CD8-positive, alpha-beta memory T cell (primary cell): ENCODE measurements at places on chromosomes 13 and 19.

- no peak for DNase-seq
Observed at GRCh38 chr19:38893341-38893771, 6.1 kb downstream of the SIRT2 start.

- no peak for DNase-seq
Observed at GRCh38 chr13:59211606-59212005, 952.1 kb downstream of the DIAPH3 start.

DNA sequence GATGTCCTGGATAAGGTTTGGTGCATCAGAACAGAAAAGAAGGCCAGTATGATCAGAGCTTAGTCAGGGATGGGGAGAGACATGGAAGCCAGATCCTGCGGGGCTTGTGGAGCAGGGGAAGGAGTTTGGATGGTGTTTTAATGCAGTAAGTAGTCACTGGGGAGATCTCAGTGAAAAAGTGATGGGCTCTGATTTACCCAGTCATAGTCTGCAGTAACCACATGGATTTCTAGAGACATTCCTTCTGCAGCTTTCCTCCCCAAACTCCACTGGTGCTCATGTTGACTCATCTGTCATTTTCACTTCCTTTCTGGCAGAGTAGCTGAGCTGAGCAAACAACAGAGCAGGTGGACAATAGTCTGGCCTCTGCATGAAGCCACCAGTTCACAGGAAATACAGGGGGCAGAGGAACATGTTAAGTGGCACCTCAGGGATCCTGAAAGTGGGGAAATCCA is 144.1 kb downstream of the DPF1 start:
- DNase-seq = no peak

GRCh38 chr13:103517066-103517767 is 451.0 kb upstream of the SLC10A2 start:
- DNase-seq = no peak

GRCh38 chr19:44856421-44857083 is 10.5 kb downstream of the NECTIN2 start:
- no peak for DNase-seq

- peak; percentile 67 for DNase-seq
Observed at GRCh38 chr19:10105509-10106099, 558 bp upstream of the PPAN start.

DNA sequence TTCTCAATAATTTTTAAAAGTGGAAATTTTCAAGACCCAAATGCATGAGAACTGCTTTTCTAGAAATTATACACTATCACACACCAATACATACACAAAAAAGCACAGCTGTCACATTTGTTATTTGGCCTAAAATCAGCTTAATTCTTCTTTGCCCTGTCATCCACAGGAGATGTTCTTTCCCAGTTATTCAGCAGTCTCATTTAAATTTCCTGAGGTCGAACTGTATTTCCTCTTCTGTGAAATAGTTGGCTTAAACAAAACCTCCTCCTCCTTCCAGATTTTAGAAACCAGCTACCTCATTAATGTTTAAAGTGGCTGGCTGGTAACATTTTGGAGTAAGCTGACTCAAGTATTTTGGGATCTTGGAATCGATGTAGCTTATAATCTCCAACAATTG is 39.1 kb downstream of the SMAD9 start:
- no peak for DNase-seq

GRCh38 chr13:112740502-112741131 is 50.8 kb downstream of the ATP11A start:
- DNase-seq = no peak

GRCh38 chr13:59638404-59638803 is 525.3 kb downstream of the DIAPH3 start:
- DNase-seq = no peak

DNA sequence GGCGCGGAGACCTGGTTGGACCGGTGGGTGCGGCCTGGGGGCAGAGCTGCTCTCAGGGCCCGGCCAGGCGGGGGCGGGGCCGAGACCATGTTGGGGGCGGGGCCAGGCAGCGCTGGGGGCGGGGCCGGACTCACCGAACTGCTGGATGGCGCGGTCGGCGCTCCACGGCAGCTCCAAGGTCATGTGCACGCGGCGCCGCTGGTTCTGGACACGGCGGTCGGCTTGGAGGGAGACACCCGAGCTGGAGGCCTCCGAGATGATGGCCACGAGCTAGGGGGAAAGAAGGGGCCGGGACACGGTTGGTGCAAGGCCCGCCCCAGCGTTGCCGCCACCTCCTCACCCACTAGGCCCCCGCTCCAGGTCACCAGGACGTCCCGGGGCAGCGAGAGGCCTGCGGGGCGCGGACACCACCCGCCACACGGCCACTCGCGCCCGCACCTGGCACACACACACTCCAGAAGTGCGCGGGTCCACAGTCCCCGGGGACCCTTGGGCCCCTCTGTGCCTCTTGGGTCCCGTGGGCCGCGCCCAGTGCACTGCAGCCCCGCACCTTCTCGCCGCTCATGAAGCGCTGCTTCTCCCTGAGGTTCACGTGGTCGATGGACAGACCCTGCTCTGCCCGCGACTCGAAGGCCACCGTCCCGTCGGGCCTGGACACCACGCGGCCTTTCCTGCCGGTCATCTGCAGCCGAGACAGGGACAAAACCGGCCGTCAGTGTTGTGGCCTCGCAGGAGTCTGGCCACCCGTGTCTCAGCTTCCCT is 8.7 kb downstream of the GPX4 start:
- no peak for DNase-seq

DNA sequence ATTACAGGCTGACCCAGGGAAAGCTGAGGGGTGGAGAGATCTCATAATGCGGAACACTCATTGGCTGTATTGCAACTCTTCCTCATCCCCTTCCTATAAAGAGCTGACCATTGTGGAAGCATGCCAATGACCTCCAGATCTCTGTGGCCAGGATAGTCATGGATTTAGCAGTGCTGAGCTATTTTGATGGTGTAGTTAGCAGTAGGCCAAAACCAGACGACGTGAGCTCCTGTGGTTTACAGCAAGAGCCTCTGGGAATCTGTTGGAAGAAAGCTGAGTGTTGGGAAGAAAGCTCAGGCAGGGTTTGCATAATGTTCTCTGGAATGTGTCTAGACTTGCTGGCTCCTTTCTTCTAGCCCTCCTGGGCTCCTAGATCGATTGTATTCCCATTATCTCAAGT is 187.5 kb upstream of the GPC6 start:
- DNase-seq = no peak

DNA sequence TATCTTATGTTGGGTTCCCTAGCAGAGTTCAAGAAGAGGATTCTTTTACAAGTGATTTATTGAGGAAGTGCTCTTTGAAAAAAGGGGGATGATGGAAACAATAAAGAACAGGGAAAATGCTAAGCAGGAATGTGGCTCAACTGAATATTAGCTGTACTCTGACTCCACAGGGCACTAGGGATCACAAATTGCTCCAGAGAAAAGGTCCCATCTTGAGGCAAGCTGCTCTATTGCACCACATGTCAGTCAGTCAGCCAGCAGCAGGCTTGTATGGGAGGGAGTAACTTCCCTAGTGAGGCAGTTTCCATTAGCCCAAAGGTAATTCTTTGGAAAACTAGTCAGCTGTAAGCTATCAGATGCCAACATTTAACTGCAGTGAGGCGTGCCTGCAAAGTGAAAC is 73.3 kb upstream of the FNDC3A start:
- DNase-seq = no peak

- DNase-seq = no peak
Observed at GRCh38 chr19:10920781-10921180, 7.7 kb downstream of the YIPF2 start.

GRCh38 chr13:30292325-30292724 is 15.0 kb downstream of the KATNAL1 start:
- no peak for DNase-seq

DNA sequence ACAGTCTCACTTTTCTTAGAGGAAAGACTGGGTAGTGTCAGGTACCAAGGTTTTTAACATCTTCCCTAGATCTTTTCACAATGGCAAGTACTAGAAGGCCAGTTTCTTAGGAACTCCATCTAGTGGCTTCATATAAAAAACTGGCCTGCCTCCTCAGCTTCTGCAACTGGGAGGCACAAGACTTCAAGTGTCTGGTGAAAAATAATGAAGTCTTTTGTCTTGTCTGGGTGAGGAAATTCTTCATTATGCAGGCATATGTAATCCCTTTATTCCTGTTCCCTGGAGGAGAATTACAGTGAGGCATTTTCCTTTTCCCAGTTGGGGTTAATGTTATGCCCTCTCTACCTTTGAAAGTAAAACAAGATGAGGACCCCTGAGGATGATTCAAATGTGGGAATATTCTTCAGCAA is 300.5 kb downstream of the NALCN start:
- DNase-seq = no peak

GRCh38 chr13:101845245-101846020 is 393.0 kb downstream of the ITGBL1 start:
- no peak for DNase-seq

GRCh38 chr13:111021270-111021669 is 93.8 kb upstream of the ARHGEF7 start:
- no peak for DNase-seq

GRCh38 chr13:79631051-79631659 is 150.2 kb downstream of the NDFIP2 start:
- DNase-seq = no peak

DNA sequence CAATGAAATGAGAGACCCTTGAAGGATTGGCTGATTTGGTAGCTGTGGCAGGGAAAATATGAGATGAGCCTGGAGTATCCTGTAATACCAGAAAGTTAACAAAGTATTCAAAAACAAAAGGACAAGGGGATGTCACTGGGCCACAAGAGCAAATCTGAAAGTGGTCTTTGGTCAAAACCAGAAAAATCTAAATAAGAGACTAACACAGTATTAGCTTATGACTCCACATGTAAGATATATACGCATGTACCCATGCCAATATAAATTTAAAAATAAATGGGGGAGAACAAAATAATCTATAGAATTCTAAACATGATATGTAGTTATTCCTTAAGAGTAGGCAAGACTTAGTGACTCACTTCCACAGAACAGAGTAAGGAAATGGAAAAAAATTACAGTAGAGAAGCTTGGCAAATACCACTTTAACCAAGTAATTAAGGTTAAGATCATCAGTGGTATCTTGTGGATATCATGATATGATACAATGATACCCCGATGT is 16.9 kb downstream of the KLF12 start:
- no peak for DNase-seq

- no peak for DNase-seq
Observed at GRCh38 chr13:28166257-28166656, 27.9 kb downstream of the PAN3 start.

DNA sequence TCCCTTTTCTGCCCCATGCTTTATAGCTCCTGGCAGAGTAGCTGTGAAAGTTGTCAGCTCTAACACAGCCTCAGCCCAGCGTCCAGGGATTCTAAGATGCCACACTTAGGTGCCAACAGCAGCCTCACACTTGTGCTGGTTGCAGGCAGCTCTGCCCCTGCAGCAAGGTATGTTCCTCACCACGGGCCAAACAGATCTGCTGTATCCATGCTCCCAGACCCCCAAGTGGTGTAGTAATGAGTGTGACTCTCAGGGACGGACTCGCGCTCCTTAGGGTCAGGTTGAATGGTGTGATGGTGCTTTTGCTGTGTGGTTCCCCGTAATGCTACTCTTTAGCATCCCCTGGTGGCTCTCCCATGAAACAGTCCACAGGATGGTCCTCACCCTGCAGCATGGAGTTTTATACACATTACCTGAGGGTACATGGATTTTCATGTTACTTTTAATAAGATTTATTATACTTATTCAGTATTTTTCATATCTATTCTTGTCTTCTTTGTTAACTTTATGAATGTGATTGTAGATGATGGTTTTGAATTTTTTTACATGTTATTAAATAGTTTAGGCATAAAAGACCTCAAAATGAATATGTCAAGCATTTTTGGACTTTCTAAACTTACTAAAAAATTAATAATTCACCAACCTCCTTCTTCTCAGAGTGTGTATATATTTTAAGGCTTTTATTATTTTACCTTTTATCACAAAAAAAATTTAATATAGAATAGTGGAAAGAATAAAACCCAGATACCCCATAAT is 232.5 kb downstream of the SLC7A1 start:
- peak; percentile 8 for DNase-seq

DNA sequence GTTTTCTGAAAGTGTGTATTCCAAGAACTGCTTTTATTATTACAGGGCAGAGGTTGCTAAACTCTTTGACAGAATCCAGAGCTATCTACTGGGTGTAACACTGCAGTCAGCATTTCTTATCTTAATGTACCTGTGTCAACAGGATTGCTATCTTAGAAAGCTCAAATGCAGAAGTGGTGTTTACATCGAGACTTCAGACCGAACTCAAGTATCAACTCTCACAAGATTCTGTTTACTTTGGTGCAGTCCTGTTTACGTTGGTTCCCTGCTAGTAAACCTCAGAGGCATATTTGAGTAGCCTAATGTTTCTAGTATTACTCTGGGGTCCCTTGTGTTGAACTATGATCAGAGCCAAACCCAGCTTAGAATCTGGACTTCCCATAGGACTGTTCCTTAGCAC is 20.5 kb downstream of the SLC15A1 start:
- no peak for DNase-seq

- DNase-seq = no peak
Observed at GRCh38 chr13:34857558-34858325, 84.3 kb upstream of the NBEA start.

DNA sequence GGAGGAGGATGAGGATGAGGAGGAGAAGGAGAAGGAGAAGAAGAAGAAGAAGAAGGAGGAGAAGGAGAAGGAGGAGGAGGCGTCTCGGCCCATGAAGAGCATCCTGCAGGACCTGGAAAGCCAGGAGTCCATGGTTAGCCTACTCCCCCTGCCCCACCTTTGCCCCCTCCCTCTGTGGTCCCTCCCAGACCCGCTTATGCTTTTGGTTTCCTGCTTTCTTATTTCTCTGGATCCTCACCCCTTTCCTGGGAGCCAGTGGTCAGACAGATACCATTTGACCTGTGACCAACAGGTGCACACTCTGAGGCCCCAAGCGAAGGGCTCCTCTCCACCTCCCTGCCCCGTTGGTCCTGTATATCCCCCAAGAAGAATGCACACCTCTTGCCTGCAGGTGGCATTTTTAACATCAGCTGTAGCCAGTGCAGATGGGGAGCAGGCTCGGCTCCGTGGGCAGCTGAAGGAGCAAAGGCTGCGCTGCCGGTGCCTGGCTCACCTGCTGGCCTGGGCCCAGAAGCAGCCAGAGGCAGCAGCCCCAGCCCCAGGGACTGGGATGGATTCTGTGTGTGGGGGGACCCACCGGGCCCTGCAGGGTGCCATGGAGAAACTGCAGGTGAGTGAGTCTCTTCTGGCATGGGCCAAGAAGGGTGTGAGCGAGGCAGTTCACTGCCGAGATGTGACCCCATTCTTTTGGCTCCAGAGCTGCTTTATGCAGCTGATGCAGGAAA is 32.1 kb upstream of the ZNF492 start:
- DNase-seq = no peak

- DNase-seq = no peak
Observed at GRCh38 chr13:30561511-30561910, 56.2 kb upstream of the USPL1 start.

- no peak for DNase-seq
Observed at GRCh38 chr19:6069268-6069791, 41.0 kb downstream of the RFX2 start.

GRCh38 chr13:64417581-64417980 is 2812.6 kb downstream of the PCDH9 start:
- no peak for DNase-seq

DNA sequence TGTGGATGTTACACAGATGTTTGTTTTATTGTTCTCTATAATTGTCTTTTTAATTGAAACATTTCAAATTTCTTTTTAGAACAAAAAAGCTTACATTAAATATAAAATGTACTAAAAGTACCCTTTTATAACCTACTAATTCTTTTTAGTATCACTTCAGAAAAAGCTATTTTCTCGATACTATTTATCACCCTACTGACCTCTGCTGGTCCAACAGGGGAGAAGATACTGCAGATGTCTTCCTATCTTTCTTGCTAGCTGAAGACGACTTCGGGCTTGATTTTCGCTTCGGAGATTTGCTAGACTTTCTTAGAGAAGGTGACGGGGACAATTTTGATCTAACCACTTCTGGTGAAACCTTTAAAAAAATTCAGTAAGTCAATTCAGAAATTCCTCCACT is 42.4 kb downstream of the ZC3H13 start:
- DNase-seq = no peak
